Activated naive CD4-positive, alpha-beta T cell (primary cell): ENCODE measurements at places on chromosomes 2 and 18.

DNA sequence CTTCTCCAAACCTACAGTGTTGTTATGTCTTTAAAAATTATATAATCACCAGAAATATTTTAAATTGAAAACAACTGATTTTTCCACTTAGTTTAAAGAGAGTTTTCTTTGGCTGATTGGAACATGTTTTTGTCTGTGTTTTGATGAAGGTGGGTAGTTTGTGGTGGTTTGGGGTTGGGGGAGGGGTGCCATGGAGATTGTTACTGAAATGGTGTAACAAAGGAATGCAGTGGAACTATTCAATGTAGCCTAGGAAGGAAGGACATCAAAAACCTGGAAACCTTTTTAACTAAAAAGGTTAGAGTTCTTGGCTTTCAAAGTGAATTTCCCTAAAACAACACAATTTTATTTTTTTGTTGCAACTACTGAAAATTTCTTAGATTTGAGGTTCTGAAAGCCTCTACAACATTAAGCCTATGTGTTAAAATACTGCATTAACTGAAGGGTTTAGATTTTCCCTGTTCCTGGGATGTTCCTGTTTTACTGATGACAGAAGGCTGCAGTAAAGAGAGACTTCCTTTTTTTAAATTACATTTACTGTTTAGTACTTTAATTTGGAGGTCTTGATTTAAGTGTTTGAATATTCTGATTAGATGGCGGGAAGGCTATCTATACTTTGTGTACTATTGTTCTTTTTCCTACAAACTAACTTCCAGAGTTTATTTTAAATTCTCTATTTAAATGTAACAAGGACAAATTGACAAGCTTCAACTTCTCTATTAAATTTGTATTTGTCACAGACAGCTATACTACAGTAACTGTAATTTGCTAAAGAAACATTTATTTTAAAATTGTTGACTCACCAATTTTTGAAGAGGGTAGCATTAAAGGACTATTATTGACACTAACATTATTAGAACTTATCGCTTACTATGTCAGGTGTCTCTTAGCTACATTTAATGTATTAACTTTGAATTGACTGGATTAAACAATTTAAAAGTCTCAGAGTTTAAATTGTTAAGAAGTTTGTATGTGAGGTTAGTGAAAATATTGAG, 87.7 kb downstream of the LIMS1 start:
- no peak for DNase-seq

DNA sequence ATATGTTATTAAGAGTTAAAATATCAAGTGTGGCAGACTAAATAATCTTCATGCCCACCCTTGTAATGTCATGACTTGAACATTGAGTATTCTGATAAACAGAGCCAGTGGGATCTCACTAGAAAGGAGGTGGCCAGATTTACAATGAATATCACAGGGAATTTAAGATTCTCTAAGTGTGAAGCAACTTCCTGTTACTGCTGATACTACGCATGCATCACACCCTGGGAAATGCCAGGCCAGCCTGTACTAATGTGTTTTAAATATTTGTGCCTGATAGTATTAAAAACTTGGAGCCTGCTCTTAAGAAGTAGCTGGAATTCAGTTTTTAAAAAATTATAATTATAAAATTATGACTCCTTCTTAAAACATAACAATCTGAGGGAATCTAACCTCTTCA, 148.3 kb downstream of the LAMA3 start:
- DNase-seq, result no peak

GRCh38 chr18:48595703-48596218, 56.9 kb downstream of the CTIF start:
- no peak for DNase-seq

- DNase-seq, result no peak
Measured at GRCh38 chr2:73225513-73226360, 7.3 kb downstream of the PRADC1 start.

GRCh38 chr2:3728104-3729054, 25.0 kb downstream of the DCDC2C start:
- DNase-seq, result no peak

DNA sequence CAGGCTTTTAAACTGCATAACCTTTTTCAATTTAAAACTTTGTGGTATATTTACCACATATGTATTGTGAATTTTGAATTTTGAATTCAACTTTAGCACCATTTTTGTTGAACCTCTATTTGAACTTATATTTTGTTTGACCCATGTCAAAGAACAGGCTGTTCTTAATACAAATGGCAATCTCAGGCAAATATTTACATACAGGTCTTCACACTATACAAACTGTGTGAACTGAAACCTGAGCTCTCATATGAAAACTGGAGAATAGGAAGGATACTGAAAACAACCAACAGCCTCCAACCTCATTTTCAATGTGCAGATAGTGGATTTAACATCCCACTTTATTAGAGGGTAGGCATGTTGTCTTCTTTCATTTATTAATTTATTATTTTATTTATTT, 491.8 kb downstream of the KCNJ3 start:
- DNase-seq, result no peak

DNA sequence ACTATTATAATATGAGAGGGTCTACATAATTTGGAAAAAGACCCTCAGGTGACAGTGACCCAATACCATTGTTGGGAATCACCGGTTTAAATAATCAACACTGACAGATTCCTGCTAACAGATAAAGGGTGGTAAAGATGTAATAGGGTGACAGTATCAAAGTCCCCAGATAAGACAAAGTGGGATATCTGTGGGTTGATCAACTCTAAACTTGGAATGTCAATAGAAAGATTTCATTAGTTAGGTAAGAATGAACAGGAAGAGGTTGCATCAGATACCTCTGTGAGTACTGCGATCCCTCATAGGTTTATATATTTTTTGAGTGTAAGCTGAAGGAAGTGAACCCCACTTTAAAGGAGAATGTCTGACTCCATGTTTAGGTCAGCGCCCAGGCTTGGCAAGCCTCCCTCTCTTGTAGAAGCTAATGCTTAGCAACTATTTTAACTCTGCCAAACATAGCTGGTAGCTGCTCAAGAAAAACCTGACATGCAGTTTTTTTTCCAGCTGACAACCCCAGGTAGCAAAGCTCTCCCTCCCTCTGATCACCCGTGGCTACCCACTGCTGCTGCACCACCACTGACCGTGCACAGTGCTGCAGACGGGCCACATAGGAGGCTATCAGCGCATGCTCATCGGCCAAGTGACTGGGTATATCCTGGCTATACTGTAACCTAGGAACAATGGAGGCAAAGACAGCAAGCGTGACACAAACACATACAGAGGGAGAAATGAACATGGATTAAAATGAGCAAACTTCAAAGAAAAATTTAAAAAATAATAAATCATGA, 113.3 kb upstream of the DNMT3A start:
- DNase-seq, result no peak

- no peak for DNase-seq
Measured at GRCh38 chr18:47882641-47883040, 47.8 kb downstream of the SMAD2 start.

- DNase-seq, result no peak
Measured at GRCh38 chr18:21330122-21330701, 88.2 kb downstream of the GREB1L start.

- no peak for DNase-seq
Measured at GRCh38 chr2:167388497-167388896, 500.2 kb downstream of the XIRP2 start.

- DNase-seq, result no peak
Measured at GRCh38 chr2:239694487-239694886, 293.7 kb upstream of the HDAC4 start.

DNA sequence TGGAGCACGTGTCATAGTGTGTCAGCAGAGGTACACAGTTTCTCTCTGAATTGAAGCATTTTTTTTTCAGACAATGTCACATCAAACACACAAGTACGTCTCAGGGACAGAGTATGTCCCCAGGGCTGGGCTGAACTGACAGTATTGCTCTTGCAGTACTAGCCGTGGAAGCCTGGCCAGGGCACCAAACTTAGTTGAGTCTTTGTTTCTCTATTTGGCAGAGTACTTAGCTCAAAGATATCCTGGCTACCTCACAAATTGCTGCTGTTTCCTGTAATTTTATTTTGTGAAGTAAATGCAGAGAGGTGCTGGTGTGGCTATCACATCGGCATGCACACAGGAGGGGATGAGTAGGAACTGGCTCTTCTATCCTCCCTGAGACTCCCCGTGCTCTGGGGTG, 691.6 kb upstream of the HS6ST1 start:
- no peak for DNase-seq

DNA sequence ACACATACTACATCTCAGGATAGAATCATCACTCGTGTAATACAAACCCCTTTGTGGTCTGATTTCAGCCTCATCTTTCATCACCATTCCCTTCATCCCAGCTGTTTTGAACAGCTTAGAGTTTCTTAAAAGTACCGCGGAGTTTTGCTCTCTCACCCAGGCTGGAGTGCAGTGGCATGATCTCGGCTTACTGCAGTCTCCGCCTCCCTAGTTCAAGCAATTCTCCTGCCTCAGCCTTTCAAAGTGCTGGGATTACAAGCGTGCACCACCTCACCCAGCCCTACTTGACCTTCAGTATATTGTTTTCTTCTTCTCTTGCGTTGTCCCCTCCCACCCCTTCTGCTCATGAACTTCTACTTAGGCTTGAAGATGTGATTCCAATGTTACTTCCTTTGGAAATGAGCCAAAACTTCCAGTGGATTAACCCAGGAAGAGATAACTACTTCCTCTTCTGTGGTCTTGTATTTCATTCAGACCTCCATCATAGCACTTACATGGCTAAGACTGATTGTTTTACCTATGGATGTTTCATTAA, 15.8 kb downstream of the ERLEC1 start:
- DNase-seq, result no peak

GRCh38 chr2:229363185-229363814, 92.2 kb upstream of the PID1 start:
- DNase-seq, result no peak

DNA sequence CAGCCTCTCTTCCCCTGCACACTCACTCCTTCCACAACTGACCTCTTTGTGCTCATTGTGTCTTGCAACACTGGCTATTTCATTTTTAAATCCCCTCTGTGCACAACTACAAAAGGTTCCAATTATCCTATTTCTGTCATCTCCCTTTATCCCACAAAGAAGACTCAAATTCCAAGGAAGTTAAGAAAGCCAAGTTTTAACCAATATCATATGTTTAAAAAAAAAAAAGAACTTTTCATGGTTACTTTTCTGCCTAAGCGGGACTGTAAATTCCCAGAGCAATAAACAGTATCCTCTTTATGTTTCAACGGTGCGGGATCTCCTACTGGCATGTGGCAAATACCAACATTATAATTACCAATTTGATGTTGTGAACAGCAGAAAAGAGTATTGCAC, 83.8 kb downstream of the DOCK10 start:
- no peak for DNase-seq

GRCh38 chr2:111167076-111167862, 46.6 kb downstream of the BCL2L11 start:
- no peak for DNase-seq

DNA sequence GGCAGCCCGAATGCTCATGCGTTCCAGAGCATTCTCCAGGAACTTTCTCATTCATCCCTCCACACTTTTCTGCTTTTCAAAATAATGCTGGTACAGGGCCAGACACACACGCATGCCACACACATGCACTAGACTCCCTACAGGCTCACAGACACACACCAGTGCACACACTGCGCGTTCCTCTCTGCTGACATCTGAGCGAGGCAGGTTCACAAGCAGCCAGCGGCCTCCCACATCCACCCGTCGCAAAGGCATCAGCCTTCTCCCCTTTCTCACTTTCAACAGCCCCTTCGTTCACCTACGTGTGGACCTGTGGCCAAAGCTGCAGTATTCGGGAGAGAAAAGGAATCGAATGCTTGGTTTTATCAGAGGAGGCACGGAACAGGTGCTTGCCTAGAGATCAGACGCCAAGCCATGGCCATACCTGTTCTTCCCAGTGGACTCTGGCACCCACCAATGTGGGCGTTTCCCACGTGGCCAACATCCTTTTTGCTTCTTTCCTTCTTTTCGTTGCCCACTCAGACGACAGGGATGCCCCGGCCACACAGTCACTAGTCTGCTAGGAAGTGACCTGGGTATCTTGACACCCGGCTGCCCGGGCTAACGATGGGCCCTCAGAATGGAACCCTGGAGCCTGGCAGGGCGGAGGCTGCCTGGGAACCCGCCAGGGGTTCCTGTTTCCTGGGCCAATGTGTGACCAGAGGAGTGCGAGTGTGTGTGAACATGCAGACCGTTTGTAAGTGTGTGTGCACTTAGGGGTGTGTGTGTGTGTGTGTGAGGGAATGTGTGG, 85.8 kb upstream of the ID2 start:
- no peak for DNase-seq

DNA sequence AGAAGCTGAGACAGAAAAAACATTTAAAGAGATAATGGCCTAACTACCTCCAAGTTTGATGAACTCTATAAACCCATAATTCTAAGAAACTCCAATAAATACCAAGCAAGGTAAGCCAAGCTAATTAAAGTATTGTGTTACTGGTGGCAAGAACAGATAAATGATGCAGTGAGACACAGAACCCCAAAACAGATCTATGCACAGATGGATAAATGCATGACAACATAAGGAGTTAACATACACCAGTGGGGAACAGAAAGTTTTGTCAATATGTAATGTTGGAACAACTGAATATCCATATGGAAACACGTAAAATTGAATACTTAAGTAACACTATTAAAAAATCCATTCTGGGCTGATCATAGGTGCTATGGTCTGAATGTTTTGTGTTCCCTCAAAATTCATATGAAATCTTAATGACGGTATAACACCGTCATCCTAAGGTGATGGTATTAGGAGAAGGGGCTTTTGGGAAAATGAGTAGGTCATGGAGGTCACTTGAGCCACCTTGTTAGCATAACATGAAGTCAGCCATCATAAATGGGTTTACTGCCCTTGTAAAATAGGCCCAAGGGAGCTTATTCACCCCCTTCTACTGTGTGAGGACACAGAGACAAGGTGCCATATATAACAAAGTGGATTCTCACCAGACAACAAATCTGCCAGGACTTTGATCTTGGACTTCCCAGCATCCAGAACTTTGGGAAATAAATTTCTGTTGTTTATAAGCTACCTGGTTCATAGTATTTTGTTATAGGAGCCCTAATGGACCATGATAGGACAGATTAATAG, 86.3 kb downstream of the SLC66A3 start:
- no peak for DNase-seq

GRCh38 chr2:238640486-238640885, 207.4 kb upstream of the TWIST2 start:
- no peak for DNase-seq

- no peak for DNase-seq
Measured at GRCh38 chr2:218002143-218002844, 501 bp downstream of the TNS1 start.

DNA sequence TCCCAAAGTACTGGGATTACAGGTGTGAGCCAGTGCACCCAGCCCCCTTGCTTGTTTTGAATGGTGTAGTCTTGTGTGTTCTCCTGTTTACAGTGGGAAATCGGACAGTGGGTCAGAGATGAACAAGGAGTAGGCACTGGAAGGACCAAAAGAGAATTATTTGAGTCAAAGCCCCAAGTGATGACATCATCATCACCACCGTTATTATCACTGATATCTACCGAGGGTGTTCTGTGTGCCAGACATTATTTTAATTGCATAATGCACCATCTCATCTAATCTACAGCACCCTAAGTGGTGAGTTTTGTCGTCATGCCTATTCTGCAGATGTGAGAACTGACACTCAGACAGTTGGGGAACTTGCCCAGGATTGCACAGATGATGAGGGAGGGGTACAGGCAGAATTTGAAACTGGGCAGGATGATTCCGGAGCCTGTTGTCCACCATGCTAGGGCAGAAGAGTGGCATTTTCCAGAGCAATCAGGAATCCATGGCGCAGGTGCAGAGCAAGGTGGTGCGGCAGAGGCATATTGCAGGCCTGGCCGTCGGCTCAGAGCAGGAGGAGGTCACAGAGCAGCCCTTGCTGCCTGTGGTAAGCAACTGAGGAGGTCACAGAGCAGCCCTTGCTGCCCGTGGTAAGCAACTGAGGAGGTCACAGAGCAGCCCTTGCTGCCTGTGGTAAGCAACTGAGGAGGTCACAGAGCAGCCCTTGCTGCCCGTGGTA, 137.0 kb upstream of the HDAC4 start:
- DNase-seq, result no peak
